ENCODE measurements at places on chromosomes 5 and 9.

DNA sequence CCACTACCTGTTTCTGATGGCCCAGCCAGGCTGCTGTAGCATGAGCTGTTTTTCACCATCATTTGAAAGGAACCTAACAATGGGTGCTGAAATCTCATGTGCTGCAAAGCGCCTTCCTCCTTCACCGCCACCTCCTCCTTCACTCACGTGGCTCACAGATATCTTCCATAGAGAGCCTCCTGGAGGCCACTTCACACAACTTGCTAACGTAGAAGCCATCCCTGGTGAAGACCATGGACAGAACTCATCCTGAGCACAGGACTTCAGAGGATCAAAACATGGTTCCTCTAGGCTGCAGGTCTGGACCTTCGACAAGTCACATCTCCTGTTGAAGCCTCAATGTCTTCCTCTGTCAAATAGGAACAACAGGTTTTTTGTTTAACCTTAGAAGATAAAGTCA is 155.5 kb upstream of the RAD23B start:
- no peak for DNase-seq

GRCh38 chr9:99736291-99736690 is 85.4 kb upstream of the NR4A3 start:
- DNase-seq = no peak

DNA sequence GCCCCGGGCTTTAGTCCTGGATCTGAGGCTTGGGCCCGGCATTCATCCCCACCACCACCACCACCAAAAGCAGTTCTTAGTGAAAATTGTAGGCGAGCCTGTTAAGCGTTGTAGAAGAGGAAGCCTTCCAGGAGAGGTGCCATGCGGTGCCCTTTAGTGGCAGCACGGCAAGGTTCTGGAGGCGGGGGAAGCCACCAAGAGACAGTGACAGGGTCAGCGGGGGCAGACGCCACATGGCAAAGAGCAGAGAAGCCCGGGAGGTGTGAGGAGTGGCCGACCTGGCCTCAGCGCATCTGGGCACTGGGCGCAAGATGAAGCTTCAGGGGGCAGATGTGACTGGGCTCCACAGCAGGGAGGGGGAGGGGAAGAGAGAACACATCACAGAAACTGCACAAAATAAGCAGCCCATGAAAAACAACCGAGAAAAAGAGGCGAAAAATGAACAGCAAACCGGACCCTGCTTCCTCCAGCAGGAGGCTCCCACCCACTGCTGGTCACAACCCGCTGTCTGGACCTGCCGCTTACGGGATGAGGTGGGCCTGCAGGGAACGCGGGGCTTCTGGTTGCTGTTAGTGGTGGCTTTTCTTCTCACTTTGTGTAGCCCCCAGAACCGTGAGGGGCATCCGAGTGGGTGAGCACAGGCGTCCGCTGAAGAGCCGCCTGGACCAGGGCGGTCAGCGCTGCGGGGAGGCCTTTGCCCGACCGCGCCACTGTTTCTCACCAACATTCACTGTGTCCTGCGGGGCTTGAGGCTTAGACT is 4.3 kb downstream of the LRRC14B start:
- no peak for DNase-seq

GRCh38 chr5:110625376-110625999 is 101.0 kb downstream of the TMEM232 start:
- DNase-seq = peak; percentile 60

DNA sequence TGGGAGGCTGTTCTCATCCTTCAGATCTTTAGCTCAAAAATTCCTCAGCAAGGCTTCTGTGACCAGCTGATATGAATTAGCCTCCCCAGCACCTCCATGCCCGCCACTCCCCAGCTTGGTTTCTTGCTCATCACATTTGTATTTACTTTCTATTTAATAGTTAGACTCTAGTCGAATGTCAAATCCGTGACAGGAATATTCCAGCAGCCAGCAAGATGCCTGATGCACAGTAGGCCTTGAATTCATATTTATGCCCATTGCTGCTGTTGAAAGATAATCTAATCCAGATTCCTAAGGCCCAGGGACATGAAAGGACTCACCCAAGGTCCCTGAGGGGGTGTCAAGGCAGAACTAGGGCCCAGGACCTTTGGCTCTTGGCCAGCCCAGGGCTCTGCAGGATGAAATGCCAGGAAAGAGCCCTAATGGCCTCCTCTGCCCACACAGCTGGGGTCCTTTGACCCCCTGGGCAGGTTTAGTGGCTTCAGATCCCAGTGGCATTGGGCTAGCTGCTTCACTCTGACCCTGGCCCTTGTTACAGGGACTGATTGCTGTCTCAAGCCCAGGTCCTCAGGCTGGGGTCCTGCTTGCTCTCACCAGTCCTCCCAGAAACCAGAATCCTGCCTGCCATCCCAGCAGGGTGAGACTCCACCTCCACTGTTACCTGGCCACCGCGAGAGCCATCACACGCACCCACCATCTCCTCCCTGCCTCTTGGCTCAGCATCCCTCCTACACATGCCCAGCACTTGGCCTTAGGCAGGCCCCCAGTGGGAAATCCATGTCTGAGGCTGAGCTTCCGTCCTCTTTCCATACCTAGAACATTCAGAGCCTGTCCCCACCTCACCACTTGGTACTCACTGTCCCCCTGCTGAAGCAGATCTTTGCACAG is 7.3 kb downstream of the CSF1R start:
- DNase-seq = no peak

- no peak for DNase-seq
These were observed 80.8 kb downstream of the PDE6A start for GRCh38 chr5:149863830-149864229.

DNA sequence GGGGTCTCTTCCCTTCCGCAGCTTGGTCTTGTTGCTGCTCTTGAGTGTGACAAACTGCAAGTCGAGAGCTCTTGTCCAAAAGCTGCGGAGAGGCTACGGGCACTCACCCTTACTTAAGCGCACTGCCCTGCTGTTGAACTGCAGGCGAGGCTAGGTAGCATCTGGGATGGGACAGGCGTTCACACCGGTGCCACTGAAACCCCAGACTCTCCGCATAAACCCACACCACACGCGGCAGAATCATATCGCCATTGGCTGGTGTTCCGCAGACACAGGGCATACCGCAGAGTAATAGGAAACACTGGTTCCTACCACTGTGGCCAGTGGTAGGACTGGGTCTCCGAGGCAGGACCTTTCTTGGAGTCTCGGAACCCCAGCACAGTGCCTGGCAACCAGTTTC is 2.2 kb upstream of the NPR3 start:
- DNase-seq = no peak

GRCh38 chr5:150120062-150120441 is 33.7 kb upstream of the CSF1R start:
- DNase-seq = no peak

- no peak for DNase-seq
These were observed 11.2 kb upstream of the RIC1 start for GRCh38 chr9:5617749-5618148.

GRCh38 chr5:138932171-138932810 is 57.2 kb upstream of the LRRTM2 start:
- no peak for DNase-seq

- DNase-seq = no peak
These were observed 9.1 kb downstream of the ANKDD1B start for GRCh38 chr5:75620184-75620959.

GRCh38 chr5:1536322-1536845 is 12.6 kb upstream of the LPCAT1 start:
- DNase-seq = no peak

GRCh38 chr5:151086905-151087360 is 6.1 kb upstream of the TNIP1 start:
- DNase-seq = peak; percentile 13

GRCh38 chr5:67082941-67083340 is 113.7 kb downstream of the CD180 start:
- no peak for DNase-seq

- no peak for DNase-seq
These were observed 130.5 kb upstream of the ZNF608 start for GRCh38 chr5:124876983-124877382.

DNA sequence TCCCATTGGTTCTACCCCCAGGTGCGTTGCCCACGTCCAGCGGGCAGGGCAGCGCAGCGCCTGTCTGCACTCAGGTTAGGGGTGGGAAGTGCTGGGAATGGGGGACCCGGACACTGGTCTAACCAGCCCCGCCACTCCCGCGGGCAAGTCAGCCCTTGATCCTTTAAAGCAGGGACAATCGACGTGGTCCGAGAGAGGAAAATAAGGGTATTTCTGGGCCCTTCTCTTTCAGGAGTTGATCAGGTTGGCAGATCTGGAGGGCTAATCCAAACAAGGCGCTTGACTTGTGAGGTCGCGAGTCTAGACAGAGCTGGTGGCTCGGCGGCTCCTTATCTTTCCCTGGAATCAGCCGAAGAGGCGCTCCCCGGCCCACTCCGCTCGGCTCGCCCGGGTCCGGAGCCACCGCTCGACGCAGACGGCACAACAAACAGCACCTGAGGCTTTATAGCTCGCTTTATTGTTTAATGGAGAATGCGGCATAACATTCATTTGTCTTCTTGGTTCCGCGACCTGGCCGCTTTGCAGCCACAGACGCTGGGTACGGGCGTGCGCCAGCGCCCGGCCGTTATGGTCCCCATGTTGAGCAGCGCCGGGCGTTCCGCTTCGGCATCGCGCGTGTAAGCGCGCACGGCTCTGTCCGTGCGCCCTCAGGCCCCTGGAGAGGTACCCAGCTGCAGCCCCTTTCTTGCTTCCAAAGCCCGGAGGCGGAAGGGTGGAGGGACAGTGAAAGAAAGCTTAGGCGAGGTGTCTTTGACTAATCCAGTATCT is 15.8 kb downstream of the ISL1 start:
- peak; percentile 3 for DNase-seq

GRCh38 chr9:76808636-76809035 is 44.4 kb downstream of the PCA3 start:
- DNase-seq = no peak

DNA sequence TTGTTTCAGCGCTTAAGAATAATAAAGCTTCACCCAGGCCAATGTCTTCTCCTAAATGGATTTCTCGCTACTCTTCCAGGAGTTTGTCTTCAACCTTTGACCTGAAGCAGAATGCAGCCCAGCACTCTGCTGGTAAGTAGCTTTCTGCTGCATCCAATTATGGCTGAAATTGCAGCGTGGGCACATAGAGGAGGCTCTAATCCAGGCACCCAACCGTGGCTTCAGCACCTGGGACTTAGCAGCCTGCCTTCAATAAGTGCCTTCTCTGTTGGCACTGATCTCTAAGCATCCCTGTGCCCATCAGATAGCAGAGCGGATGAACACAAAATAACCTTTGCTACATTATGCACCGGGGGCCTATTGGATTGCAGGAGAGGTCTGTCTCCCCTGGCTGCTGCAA is 105.2 kb downstream of the TRIM32 start:
- DNase-seq = peak; percentile 98

- no peak for DNase-seq
These were observed 91.2 kb upstream of the ERBIN start for GRCh38 chr5:65835191-65835590.

- no peak for DNase-seq
These were observed 162.7 kb upstream of the NR3C1 start for GRCh38 chr5:143566139-143566538.

- no peak for DNase-seq
These were observed at the start of gene CCDC180 for GRCh38 chr9:97307500-97308163. TSS of gene CCDC180 (plus strand) at chr9:97307659. CDS start at chr9:97308064, 405 bp downstream.

DNA sequence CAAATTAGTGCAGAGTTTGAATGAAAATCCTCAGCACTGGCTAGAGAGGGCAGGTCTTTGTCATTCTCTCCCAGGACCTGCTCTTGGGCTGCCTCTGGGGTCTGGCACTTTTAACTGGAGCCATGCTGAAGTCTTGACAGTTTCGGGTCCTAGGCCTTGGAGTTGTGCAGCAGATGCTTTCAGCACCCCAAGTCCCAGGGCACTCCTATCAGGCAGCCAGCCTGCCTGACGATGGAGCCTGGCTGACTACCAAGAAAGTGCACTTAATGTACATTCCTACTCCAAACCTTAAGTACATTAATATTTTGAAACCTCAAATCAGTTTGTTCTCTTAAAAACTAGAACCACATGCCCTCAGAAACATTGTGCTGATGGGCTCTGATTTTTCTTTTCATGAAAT is 69.3 kb upstream of the CXCL14 start:
- DNase-seq = no peak

DNA sequence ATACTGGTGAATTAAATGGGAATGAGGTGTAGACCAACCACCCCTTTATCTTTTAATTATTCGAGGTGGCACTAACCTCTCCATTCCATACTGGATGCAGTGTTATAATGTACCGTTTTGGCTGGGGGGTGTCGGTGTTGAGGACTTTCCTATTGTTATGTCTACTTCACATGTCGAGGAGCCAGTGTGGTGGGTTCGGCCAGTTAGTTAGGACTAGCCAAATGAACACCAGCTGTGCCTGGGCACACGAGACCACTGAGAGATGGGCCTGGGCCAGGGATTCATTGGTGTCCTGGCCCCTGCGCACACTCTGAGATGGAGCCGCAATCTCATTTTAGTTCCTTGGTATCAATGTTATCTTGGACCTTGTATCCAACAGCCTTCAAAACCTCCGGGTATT is 186.2 kb downstream of the CACNA1B start:
- DNase-seq = no peak

GRCh38 chr9:72228282-72228681 is 79.0 kb downstream of the GDA start:
- no peak for DNase-seq

DNA sequence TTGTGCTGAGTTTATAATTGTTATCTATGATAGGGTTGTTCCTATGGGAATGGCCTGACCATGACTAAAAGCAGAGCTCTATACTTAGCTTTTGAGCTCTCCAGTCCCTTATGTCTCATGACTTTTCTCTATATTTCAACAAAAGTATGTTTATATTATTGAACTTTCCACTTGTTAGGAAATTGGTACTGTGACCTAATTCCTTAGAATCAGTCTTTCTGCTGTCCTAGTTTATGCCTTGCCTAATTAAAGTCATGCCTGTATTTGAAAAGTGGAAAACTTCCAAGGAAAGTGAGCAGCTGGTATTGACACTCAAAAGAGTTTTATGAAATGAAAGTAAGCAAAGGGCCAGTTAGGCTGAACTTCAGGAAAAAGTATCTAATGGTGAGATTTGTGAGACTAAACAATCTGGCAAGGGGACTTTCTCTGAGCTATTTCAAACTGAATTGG is 68.6 kb downstream of the XRCC4 start:
- no peak for DNase-seq

DNA sequence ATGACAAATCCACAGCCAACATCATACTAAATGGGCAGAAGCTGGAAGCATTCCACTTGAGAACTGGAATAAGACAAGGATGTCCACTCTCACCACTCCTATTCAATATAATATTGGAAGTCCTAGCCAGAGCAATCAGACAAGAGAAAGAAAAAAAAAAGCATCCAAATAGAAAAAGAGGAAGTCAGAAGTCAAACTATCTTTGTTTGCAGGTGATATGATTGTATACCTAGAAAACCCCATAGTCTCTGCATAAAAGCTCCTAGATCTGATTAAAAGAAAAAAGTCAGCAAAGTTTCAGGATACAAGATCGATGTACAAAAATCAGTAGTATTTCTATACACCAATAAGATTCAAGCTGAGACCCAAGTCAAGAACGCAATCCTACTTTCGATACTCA is 66.1 kb downstream of the OSMR start:
- DNase-seq = no peak

DNA sequence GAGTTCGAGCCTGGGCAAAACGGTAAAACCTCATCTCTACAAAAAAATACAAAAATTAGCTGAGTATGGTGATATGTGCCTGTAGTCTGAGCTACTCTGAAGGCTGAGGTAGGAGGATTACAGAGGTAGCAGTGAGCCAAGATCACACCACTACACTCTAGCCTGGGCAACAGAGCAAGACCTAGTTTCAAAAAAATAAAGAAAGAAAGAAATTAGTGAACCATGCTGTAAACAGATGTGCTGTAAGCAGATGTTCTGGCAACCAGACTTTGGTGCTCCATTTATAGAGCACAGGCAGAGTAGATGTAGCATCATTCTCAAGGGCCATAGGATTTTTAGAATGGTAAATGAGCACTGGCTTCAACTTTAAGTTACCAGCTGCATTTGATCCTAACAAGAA is 115.4 kb downstream of the ST8SIA4 start:
- DNase-seq = no peak
